ENCODE measurements at places on chromosomes 2 and 18. TPM values are rescaled to one million over a fixed set of nuclear protein-coding genes. Genes with fewer than 3 reads are reported as not detected.
A peak's percentile ranks its signal among the peaks of the same experiment; 100 is the strongest.

- peaks cover 5% of the 10 kb centered on the region for H3K4me1 ChIP-seq
- H3K27me3 ChIP-seq, result no peaks in the 10 kb centered on the region
- peak overlapping the region; percentile 85 for H3K4me3 ChIP-seq
These were observed 316 bp downstream of the CRIM1 start for GRCh38 chr2:36355890-36356297.

GRCh38 chr2:55025627-55026026 lies 24.6 kb downstream of the RTN4 start:
- peaks cover 8% of the 10 kb centered on the region for H3K36me3 ChIP-seq
- no peak for DNase-seq
- no peak overlapping the region for H3K27ac ChIP-seq
- no peaks in the 10 kb centered on the region for H3K27me3 ChIP-seq
- peaks cover 4% of the 10 kb centered on the region for H3K4me1 ChIP-seq

GRCh38 chr2:160168878-160169277 lies 31.2 kb downstream of the ITGB6 start:
- H3K4me3 ChIP-seq, result no peak overlapping the region
- H3K27me3 ChIP-seq, result no peaks in the 10 kb centered on the region
- H3K36me3 ChIP-seq, result no peaks in the 10 kb centered on the region
- no peaks in the 10 kb centered on the region for H3K4me1 ChIP-seq

GRCh38 chr2:7952046-7952745 lies 729.7 kb upstream of the ID2 start:
- no peaks in the 10 kb centered on the region for H3K27me3 ChIP-seq
- H3K4me3 ChIP-seq, result no peak overlapping the region
- DNase-seq, result no peak
- H3K4me1 ChIP-seq, result no peaks in the 10 kb centered on the region
- H3K27ac ChIP-seq, result no peak overlapping the region
- no peaks in the 10 kb centered on the region for H3K36me3 ChIP-seq

GRCh38 chr2:36462311-36462935 lies 106.8 kb downstream of the CRIM1 start:
- DNase-seq, result no peak
- H3K4me1 ChIP-seq, result peaks cover 41% of the 10 kb centered on the region
- H3K36me3 ChIP-seq, result no peaks in the 10 kb centered on the region
- no peak overlapping the region for H3K4me3 ChIP-seq
- H3K27me3 ChIP-seq, result no peaks in the 10 kb centered on the region

- no peaks in the 10 kb centered on the region for H3K4me1 ChIP-seq
- peak overlapping the region; percentile 90 for H3K27ac ChIP-seq
- H3K4me3 ChIP-seq, result peak overlapping the region; percentile 74
- no peaks in the 10 kb centered on the region for H3K27me3 ChIP-seq
- no peak for DNase-seq
These were observed 15.8 kb downstream of the PTPN18 start for GRCh38 chr2:130371723-130372054.

DNA sequence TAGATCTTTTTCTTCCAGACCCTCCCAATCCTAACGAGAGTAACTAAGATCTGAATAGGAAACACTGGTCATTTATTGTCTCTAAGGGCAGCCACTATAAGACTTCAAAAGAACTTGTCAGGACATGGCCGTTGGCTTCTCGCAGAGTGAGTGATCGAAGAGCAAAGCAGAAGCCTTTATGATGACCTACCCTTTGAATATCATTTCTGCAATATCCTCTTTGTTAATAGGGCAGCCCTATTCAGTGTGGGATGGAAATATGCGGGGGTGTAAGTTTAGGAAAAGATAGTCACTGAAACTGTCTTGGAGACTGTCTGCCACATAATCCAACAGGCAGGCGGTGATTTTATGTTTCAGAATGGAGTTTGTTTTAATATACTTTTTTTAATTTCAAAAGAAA lies 70.9 kb downstream of the FBXO36 start:
- H3K4me3 ChIP-seq, result no peak overlapping the region
- H3K27ac ChIP-seq, result no peak overlapping the region
- H3K4me1 ChIP-seq, result no peaks in the 10 kb centered on the region
- no peaks in the 10 kb centered on the region for H3K27me3 ChIP-seq

- no peaks in the 10 kb centered on the region for H3K36me3 ChIP-seq
- no peaks in the 10 kb centered on the region for H3K27me3 ChIP-seq
- DNase-seq, result no peak
- no peak overlapping the region for H3K4me3 ChIP-seq
- H3K4me1 ChIP-seq, result no peaks in the 10 kb centered on the region
These were observed 30.0 kb upstream of the YWHAQ start for GRCh38 chr2:9660781-9661180.

DNA sequence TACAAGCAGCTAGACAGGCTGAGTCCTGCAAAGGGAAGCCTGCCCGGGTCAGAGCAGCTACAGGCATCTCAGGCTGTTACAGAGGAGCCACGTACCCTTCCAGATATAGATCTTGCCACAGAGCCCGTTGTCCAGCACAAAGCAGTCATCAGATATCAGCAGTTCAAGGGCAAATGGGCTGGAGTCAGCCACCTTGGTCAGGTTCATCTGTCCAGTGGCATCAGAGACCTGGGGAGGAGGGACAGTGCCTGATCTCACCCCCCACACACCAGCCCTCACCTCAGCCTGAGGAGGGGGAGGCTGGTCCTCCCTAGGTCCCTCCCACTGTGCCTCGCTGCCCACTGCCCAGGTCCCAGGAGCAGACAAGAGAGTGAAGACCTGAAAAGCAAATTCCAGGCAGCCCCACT lies 12.2 kb downstream of the CAPG start:
- no peak overlapping the region for H3K27ac ChIP-seq
- H3K36me3 ChIP-seq, result peaks cover 26% of the 10 kb centered on the region
- no peaks in the 10 kb centered on the region for H3K27me3 ChIP-seq
- H3K4me1 ChIP-seq, result no peaks in the 10 kb centered on the region

DNA sequence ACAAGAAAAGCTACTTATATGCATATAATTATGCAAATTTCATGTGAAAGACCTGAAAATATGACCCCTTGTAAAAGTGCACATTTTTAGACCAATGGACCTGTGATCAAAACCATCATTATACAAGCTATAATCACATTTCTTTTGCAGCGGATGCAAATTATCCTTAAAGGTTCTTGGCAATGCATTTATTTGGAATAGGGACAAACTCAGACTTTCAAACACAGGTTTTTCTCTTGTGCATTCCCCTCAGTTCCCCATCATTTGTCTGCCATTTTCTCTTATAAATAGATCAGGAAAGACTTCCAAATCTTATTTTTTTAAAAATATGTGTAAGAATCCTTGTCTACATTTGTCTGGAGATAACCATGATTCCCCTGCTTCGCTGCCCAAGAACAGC lies 954.2 kb upstream of the NRXN1 start:
- no peaks in the 10 kb centered on the region for H3K4me1 ChIP-seq
- H3K27ac ChIP-seq, result no peak overlapping the region
- H3K36me3 ChIP-seq, result no peaks in the 10 kb centered on the region
- H3K4me3 ChIP-seq, result no peak overlapping the region
- no peak for DNase-seq
- H3K27me3 ChIP-seq, result no peaks in the 10 kb centered on the region

GRCh38 chr2:4427083-4427482 lies 723.7 kb downstream of the DCDC2C start:
- DNase-seq, result no peak
- no peaks in the 10 kb centered on the region for H3K4me1 ChIP-seq
- H3K36me3 ChIP-seq, result no peaks in the 10 kb centered on the region
- H3K27me3 ChIP-seq, result no peaks in the 10 kb centered on the region

TCF23 gene
- total RNA-seq, result not detected

THOC1 gene
- 53.4 TPM for total RNA-seq

AQP4 gene
- not detected for total RNA-seq

All from tibial nerve (tissue), 4 donors.